ENCODE measurements at places on chromosomes 3 and 15.

GRCh38 chr3:48629894-48630293, 5.4 kb downstream of the SLC26A6 start:
- DNase-seq: no peak

DNA sequence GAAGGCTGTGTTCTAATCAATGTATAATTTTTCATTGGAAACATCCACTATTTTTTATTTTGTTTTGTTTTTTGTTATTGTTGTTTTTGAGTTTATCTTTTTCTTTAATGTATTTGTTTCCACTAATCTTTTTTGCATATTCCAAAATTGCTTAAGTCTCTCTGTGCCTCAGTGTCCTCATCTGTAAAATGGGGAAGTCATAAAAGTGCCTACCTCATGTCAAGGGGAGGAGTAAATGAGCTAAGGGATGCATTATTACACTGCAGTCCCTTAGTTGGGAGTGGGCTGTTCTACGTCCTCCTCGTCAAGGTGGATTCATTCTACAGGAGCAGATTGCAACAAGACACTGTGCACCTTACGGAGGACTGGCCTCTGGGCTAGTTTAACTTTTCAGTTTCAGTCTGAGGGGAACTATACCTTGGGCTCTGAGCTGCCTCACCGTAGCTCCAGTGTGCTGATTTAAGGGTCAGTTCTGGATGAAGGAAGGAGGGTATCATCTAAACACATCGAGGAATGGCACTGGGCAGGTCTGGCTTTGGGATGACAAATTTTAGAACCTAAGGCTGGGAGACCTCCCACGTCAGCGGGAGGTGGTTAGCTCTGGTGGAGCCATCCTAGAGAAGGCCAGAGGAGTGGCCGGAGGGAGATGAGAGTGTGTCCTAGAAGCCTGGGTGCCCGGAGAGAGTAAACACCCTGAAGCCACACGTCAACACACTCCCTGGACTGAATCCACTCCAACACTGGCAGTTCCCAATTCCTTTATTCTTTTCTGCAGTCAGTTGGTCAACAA, 5.1 kb upstream of the SRP14 start:
- DNase-seq: no peak

DNA sequence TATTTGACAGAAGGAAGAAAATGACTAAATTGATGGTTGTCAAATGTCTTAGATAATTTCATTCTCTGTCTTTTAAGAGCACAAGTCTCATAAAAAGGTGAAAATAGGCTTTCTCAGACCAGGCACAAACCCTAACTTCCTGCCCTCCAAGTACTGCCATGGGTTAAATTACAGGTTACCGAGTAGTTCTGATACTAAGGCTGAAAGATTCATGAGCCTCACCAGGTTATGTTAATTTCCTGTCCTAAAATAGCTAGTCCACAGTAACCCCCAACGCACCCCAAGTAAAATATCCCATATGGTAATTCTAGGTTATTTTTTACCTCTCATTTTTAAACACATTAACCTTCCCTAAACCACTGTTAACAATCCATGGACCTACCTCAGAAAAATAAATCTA, 42.0 kb downstream of the GSK3B start:
- DNase-seq: no peak

DNA sequence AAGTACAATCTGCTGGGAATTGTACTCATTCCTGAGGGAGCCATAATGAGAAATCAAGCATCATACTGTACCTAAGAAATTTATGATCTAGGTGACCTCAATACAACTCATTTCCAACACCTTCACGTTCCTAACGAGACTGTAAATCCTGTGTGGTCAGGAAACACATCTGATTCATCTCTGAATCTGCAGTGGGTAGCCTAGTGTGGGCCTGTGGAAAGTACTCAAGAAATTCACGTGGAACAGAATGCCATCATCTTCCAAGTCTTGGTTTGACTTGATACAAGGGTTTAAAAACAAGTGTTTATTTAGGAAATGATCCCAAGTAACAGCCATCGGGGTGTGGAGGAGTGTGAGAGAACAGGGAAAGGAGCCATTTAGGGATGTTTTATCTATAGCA, 568.9 kb downstream of the EDEM1 start:
- DNase-seq: no peak

GRCh38 chr15:37452498-37452897, 352.1 kb upstream of the MEIS2 start:
- no peak for DNase-seq

DNA sequence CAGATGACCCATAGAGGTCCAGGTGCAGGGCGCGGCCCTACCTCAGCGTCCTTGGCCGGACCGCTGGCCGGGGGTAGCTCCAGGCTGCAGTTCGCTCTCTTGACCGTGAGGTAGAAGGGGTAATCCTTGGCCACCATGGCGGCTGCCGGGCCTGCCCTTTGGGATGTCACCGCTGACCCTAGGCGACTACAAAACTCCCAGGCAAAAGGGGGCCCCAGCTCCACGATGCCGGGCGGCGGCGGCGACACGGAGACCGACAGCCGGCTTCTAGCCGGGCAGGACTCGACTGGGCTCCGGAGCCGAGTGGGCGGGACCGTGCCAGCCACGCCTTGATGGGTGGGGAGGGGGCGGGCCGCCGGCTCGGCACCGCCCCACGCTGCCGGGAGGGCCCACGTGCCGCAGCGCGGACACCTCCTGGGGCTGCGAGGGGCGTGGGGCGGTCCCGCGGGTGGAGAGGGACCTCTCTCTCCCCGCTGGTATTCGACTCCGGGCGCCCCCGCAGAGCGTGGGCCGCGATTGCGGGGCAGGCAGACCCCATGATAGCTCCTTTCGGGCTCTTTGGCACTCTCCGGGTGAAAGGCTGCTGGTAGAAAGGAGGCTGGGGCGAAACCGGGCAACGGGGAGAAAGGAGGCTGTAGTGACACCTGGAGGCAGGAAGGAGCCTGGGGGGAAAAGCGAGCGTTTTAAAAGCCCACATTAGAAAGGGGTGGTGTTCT, at the start of gene ARHGEF3:
ARHGEF3 (minus strand) TSS at position 288 of the 716 bp plus-strand sequence; CDS start at position 137, 151 bp downstream.
- DNase-seq: peak; percentile 96

Data from activated T-cell treated with anti-CD3 and anti-CD28 coated beads, Interleukin-2, amount 50 U/mL, for 48 hours (primary cell).